ENCODE measurements at places on chromosomes 1 and 21.

DNA sequence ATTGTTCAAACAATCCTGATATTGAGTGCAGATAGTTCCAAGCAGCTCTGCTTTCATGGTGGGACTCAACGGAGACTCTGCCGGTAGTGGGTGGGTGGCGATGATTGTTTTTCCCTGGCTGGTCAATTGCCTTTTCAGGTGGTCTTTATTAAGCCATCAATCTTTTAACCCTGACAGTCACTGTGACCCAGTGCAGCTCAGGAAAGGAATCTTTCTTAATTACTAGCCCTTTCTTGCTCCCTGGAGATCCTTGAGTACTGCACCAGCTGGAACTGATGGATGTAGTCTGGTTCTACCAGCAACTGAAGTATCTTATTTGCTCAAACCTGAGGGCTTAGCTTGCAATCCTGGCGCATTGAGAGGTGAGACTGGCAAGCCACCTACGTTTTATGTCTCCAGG, 196.4 kb downstream of the PLPP3 start:
- no peaks in the 10 kb centered on the region for H3K36me3 ChIP-seq
- H3K4me3 ChIP-seq = no peak overlapping the region
- no peaks in the 10 kb centered on the region for H3K27me3 ChIP-seq
- H3K4me1 ChIP-seq = peaks cover 12% of the 10 kb centered on the region
- H3K27ac ChIP-seq = no peak overlapping the region

GRCh38 chr1:212665241-212666115, 34.2 kb downstream of the BATF3 start:
- no peak overlapping the region for H3K27ac ChIP-seq
- no peaks in the 10 kb centered on the region for H3K27me3 ChIP-seq
- peak; percentile 73 for DNase-seq
- peaks cover 6% of the 10 kb centered on the region for H3K4me1 ChIP-seq

GRCh38 chr1:905811-906599, 17.7 kb upstream of the SAMD11 start:
- no peak overlapping the region for H3K27ac ChIP-seq
- no peak for DNase-seq
- no peak overlapping the region for H3K4me3 ChIP-seq
- H3K36me3 ChIP-seq = peaks cover 3% of the 10 kb centered on the region
- H3K27me3 ChIP-seq = no peaks in the 10 kb centered on the region
- peaks cover 20% of the 10 kb centered on the region for H3K4me1 ChIP-seq

DNA sequence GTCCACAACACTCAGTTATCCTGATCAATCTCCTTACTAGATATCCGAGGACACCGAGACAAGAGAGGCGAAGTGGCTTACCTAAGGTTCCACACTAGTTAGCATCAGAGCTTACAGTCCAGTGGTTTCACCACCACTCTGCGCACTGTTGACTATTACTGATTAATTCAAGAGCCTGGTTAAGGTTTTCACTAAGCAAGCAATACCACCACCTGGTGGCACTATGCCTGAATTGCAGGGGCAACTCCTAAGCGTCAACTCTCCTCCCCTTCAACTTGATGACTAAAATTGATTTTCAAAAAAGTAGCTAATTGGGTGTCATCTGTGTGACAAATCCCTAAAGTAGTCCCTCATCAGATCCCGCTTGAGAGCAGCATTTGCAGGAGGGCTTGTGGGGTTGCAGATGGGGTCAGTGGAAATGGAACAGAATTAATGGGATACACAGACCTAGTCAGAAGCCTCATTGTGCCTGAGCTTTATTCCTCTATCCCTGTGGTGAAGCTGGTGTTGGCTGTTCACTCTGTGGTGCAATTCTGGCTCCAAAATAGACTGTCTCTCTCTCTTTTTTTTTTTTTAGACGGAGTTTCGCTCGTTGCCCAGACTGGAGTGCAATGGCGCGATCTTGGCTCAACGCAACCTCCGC, 9.1 kb downstream of the TTC22 start:
- no peaks in the 10 kb centered on the region for H3K4me1 ChIP-seq
- no peak overlapping the region for H3K4me3 ChIP-seq
- H3K27ac ChIP-seq = no peak overlapping the region
- H3K36me3 ChIP-seq = no peaks in the 10 kb centered on the region

DNA sequence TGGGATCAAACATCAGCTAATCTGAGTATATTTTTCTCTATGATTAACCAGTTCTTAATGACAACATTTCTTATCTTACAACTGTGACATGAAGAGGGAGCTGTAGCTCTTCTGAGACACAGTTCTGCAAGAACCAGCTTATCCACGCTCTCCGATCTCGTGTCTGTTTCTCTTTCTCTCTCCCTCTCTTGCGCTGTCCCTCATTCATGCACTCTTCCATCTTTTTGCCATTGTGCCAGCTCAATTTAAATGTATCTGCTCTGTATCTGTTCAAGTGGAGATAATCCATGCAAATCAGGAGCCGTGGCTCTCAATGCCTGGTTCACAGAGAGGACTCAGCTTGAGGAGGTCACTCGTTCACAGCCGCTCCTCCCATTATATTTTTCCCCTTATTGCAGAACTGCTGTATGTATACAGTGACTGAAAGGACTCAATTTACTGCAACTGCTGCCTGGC, 494.7 kb upstream of the ADGRL2 start:
- no peak for DNase-seq
- H3K4me1 ChIP-seq = no peaks in the 10 kb centered on the region
- H3K36me3 ChIP-seq = no peaks in the 10 kb centered on the region
- H3K4me3 ChIP-seq = no peak overlapping the region

GRCh38 chr1:37482796-37483744, 8.7 kb downstream of the ZC3H12A start:
- no peak for DNase-seq
- H3K36me3 ChIP-seq = peaks cover 71% of the 10 kb centered on the region
- H3K27ac ChIP-seq = no peak overlapping the region
- H3K27me3 ChIP-seq = no peaks in the 10 kb centered on the region

DNA sequence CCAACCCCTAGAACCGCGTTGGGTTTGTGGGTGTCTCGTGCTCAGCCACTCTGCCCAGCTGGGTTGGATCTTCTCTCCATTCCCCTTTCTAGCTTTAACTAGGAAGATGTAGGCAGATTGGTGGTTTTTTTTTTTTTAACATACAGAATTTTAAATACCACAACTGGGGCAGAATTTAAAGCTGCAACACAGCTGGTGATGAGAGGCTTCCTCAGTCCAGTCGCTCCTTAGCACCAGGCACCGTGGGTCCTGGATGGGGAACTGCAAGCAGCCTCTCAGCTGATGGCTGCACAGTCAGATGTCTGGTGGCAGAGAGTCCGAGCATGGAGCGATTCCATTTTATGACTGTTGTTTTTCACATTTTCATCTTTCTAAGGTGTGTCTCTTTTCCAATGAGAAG, 18.7 kb downstream of the TFF3 start:
- DNase-seq = no peak
- no peaks in the 10 kb centered on the region for H3K4me1 ChIP-seq
- no peak overlapping the region for H3K4me3 ChIP-seq
- no peaks in the 10 kb centered on the region for H3K27me3 ChIP-seq
- peaks cover 52% of the 10 kb centered on the region for H3K36me3 ChIP-seq
- no peak overlapping the region for H3K27ac ChIP-seq

- no peaks in the 10 kb centered on the region for H3K36me3 ChIP-seq
- H3K4me1 ChIP-seq = no peaks in the 10 kb centered on the region
- DNase-seq = no peak
These were observed 737.4 kb upstream of the ZP4 start for GRCh38 chr1:238628110-238628509.

- no peak overlapping the region for H3K27ac ChIP-seq
- H3K36me3 ChIP-seq = no peaks in the 10 kb centered on the region
- DNase-seq = no peak
- no peaks in the 10 kb centered on the region for H3K4me1 ChIP-seq
- H3K4me3 ChIP-seq = no peak overlapping the region
These were observed 228.0 kb downstream of the RYR2 start for GRCh38 chr1:237269938-237270337.

DNA sequence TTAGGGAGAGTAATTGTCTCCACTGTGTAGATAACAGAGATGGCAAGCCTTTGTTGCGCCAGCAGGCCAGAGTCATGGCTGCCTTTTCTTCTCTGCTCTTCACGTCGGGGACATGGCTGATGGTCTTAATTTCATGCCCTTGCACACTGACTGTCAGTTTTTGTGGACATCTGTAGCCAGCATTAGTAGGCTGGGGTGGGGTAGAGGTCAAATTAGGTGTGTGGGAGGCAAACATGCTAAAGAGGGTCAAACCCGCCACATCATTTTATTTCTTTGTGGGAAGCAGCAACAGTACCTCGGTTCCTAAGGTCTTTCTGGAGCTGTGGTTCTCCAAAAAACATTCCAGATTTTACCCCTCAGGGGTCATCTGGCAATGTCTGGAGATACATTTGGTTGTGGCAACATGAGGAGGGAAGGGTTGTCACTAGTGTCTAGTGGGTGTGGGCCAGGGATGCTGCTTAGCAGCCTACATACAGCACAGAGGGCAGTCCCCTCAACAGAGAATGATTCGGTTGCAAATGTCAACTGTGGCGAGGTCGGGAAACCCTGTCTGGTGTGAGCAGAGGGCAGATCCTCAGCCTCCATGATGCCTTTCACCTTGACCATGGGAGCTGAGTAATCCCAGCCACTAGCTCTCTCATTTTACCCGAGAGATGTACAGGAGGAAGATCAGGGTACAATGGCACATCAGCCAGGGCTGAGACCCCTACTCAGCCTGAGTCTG, 14.7 kb downstream of the RUNX1 start:
- H3K4me3 ChIP-seq = no peak overlapping the region
- peaks cover 94% of the 10 kb centered on the region for H3K4me1 ChIP-seq
- no peak for DNase-seq
- peaks cover 84% of the 10 kb centered on the region for H3K36me3 ChIP-seq
- H3K27me3 ChIP-seq = no peaks in the 10 kb centered on the region

GRCh38 chr21:39518055-39518846, 66.5 kb downstream of the SH3BGR start:
- peak; percentile 62 for DNase-seq
- H3K27ac ChIP-seq = no peak overlapping the region
- H3K36me3 ChIP-seq = no peaks in the 10 kb centered on the region
- no peaks in the 10 kb centered on the region for H3K27me3 ChIP-seq

- no peak overlapping the region for H3K27ac ChIP-seq
- no peaks in the 10 kb centered on the region for H3K27me3 ChIP-seq
- no peaks in the 10 kb centered on the region for H3K4me1 ChIP-seq
- H3K36me3 ChIP-seq = no peaks in the 10 kb centered on the region
These were observed 66.5 kb downstream of the ADGRL2 start for GRCh38 chr1:81867235-81867634.

DNA sequence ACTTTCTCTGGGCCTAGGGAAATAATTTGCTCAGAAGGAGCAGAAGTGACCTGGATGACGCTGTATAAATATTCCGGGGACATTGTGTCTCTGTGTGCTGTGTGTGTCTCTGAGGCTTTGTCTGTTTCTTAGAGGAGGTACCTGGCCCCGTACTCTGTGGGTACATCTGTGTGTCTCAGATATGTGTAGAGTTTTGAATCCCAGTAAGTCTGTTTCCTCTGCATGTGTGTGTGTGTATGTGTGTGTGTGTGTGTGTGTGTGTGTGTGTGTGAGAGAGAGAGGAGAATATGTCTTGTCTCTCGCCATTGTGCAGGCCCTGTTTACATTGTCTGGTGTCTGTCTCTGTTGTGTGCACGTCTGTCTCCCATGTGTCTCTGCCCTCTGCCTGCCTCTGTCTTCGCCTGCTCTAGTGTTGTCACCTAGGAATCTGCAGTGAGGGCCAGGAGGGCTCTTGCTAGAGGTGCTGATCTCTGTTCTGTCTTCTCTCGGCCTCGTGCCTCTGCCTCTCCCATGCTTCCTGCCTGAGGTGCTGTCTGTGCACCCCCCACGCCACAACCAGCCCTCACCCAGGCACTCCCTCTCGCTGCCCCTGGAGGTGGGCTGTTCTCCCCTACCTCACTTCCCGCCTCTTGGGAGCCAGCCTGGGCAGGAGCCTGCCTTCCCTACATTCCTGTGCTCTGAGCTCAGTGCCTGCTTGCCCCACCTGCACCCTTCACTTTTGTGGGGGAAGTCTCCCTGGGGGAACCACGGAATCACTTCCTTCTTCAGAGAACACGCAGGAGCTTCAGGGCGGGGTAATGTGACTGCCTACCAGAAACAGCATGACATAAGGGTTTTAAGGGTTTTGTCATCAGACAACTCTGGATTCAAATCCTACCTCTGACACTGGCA, 5.9 kb downstream of the MAP7D1 start:
- peaks cover 38% of the 10 kb centered on the region for H3K36me3 ChIP-seq
- H3K4me3 ChIP-seq = no peak overlapping the region

GRCh38 chr1:50023292-50024159, at the start of gene AGBL4:
AGBL4 (minus strand) TSS chr1:50023954.
- no peaks in the 10 kb centered on the region for H3K27me3 ChIP-seq
- no peak within 1 kb of the TSS for H3K4me3 ChIP-seq
- H3K36me3 ChIP-seq = no peaks in the 10 kb centered on the region

- H3K36me3 ChIP-seq = peaks cover 16% of the 10 kb centered on the region
- no peaks in the 10 kb centered on the region for H3K4me1 ChIP-seq
- no peaks in the 10 kb centered on the region for H3K27me3 ChIP-seq
- DNase-seq = no peak
These were observed 36.1 kb downstream of the LRRC40 start for GRCh38 chr1:70169018-70169839.

- no peaks in the 10 kb centered on the region for H3K36me3 ChIP-seq
- no peaks in the 10 kb centered on the region for H3K4me1 ChIP-seq
- H3K27ac ChIP-seq = no peak overlapping the region
- no peak for DNase-seq
- H3K27me3 ChIP-seq = no peaks in the 10 kb centered on the region
These were observed 2.1 kb downstream of the PTGS2 start for GRCh38 chr1:186678155-186678554.

DNA sequence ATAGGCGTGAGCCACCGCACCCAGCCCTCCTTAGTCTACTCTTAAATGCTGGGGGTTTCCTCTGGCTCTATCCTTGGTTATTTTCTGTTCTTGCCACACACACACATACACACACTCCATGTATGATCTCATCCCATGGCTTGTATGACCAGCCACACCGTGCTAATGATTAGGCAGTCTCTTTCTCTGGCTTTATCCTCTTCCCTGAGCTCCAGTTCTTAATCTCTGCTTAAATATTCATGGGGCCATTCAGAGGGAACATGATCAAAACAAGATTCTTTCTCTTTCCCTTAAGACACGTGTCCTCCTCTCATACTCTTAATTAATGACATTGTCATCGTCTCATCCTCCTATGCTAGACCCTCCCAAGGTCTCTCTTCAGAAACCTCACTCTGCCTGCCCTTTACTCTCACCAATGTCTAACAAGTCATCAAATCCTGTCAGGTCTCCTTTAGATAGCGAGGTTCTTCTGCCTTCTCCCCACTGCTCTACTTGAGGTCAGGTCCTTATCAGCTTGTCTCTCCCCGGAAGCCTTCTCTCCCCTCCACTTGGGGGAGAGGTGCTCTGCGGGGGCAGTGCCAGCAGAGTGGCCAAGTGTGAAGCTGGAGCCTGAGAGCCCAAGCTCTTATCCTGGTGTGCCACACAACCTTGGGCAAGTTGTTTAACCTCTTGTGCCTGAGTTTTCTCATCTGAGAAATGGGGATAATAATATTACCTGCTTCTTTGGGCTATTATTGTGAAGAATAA, 83.0 kb upstream of the GNG12 start:
- no peak overlapping the region for H3K27ac ChIP-seq
- no peak overlapping the region for H3K4me3 ChIP-seq
- no peaks in the 10 kb centered on the region for H3K27me3 ChIP-seq

GRCh38 chr1:90728502-90729287, 11.6 kb upstream of the BARHL2 start:
- H3K4me1 ChIP-seq = no peaks in the 10 kb centered on the region
- no peaks in the 10 kb centered on the region for H3K36me3 ChIP-seq
- H3K4me3 ChIP-seq = no peak overlapping the region
- no peak for DNase-seq
- H3K27me3 ChIP-seq = no peaks in the 10 kb centered on the region
- no peak overlapping the region for H3K27ac ChIP-seq

- no peak for DNase-seq
- no peak overlapping the region for H3K4me3 ChIP-seq
- no peaks in the 10 kb centered on the region for H3K36me3 ChIP-seq
These were observed 398.5 kb upstream of the ADAMTS5 start for GRCh38 chr21:27365394-27365793.

Measured in DND-41 (cell line).